ENCODE measurements at places on chromosomes 5 and 9.

DNA sequence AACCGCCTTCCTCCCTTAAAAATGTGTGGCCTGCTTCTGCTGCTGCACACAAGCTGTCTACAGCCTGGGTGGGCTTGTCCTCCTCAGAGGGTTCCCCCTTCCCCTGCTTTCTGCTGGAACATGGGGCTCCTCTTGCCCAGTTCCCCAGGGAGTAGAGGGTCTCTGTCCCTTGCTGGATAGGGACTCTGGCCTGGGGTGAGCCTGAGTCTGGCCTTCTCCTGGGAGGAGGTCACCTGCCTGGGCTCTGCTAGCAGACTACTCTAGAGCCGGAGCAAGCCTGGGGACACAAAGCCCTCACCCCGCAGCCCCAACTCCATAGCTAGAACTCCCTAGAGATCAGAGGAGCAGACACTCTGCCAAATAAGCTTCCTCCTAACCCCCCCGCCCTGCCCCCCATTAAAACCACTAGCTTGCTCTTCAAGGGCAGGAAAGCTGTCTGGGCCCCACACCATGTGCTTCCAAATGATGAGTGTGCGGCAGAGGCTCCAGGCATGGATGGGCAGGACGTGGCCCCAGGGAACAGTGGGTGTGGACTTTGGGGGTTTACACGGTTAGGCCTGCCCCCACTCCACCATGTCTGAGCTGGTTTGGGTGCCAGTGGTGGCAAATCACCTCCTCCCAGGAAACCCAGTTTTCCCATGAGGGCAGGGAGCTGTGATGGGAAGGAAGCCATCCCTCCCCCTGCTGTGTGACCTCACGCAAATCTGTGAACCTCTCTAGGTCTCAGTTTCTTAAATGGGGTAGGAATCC is 10.0 kb downstream of the TCF7 start:
- DNase-seq, result peak; percentile 81

GRCh38 chr9:137175345-137175961 is 3.6 kb upstream of the TMEM210 start:
- DNase-seq, result no peak

- no peak for DNase-seq
Measured at GRCh38 chr5:93874080-93874479, 132.7 kb upstream of the POU5F2 start.

GRCh38 chr9:99235926-99236634 is 14.0 kb downstream of the SEC61B start:
- no peak for DNase-seq

- DNase-seq, result no peak
Measured at GRCh38 chr9:137348769-137349470, 46.8 kb upstream of the NRARP start.
